K562 (cell line): ENCODE measurements at places on chromosomes 13 and 19. TPM values are rescaled to one million over a fixed set of nuclear protein-coding genes. Genes with fewer than 3 reads are reported as not detected.

Gene SBNO2
- total RNA-seq = 46.2 and 49.0 TPM in 2 replicates

Gene LIM2
- total RNA-seq = not detected in 2 replicates

GRCh38 chr19:42424712-42425131 is 2.5 kb downstream of the LIPE start:
- no peak overlapping the region for H3K4me3 ChIP-seq
- no peaks in the 10 kb centered on the region for H3K36me3 ChIP-seq
- H3K27me3 ChIP-seq = no peaks in the 10 kb centered on the region
- no peak overlapping the region for H3K27ac ChIP-seq
- no peaks in the 10 kb centered on the region for H3K4me1 ChIP-seq
- DNase-seq = no peak

GRCh38 chr19:45954156-45954555 is 19.5 kb downstream of the NOVA2 start:
- no peak overlapping the region for H3K4me3 ChIP-seq
- no peak overlapping the region for H3K27ac ChIP-seq
- no peaks in the 10 kb centered on the region for H3K36me3 ChIP-seq
- DNase-seq = no peak

DNA sequence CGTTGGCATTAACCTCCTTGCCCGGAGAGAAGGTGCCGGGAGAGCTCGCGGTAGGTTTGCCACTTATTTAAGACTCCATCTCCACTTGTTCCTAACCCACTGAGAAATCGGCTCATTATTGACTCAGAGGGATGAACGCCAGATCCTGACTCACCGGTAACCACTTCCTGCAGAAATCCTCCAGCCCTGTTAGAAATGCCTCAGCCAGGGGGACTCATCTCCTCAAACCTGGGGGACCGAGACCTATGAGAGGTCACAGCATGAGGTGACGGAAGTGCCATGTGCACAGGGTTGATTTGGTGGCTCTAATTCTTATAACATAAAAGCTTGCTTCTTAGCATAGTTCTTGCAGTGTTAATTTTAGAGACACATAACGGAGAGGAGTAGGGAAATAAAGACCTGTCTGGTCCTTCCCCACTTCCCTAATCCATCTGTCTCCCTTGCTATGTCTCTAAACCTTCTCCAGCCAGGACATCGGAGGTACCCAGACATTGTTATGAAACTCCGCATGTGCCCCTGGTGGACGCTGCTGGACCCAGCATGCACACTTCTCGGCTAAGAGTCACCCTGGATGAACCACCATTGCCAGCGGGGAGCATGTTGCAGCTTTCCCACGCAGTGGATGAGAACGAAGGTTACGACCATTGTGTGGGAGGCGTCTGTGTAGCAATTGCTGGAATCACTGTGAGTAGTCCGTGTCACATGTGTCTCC is 158.9 kb downstream of the EFNB2 start:
- no peak overlapping the region for H3K4me3 ChIP-seq
- H3K27me3 ChIP-seq = no peaks in the 10 kb centered on the region
- no peaks in the 10 kb centered on the region for H3K4me1 ChIP-seq
- DNase-seq = no peak
- no peak overlapping the region for H3K27ac ChIP-seq
- H3K36me3 ChIP-seq = no peaks in the 10 kb centered on the region

DNA sequence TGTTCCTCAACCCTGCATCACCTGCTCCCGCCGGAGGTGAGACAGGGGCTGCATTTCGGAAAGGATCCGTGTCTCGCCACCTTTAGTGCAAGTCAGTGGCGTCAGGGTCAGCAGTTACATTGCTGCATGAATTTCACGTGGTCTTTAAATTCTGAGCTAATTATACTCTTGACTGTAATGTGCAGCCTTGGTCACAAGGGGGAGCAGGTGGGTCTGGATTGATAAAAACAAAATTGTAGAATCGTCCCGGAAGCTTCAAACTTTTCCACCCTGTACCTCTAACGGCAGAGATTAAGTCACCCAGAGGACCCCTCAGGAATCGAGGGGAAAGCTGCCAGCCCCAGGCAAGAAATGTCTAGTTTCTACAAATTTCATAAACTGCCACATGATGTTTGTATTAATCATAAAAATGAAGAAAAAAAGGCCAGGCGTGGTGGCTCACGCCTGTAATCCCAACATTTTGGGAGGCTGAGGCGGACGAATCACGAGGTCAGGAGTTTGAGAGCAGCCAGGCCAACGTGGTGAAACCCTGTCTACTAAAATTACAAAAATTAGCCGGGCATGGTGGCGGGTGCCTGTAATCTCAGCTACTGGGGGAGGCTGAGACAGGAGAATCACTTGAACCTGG is 20.2 kb downstream of the BBC3 start:
- DNase-seq = peak; percentile 90
- H3K4me1 ChIP-seq = peaks cover 12% of the 10 kb centered on the region
- H3K27ac ChIP-seq = peak overlapping the region; percentile 77
- no peaks in the 10 kb centered on the region for H3K27me3 ChIP-seq
- no peak overlapping the region for H3K4me3 ChIP-seq
- peaks cover 60% of the 10 kb centered on the region for H3K36me3 ChIP-seq

DNA sequence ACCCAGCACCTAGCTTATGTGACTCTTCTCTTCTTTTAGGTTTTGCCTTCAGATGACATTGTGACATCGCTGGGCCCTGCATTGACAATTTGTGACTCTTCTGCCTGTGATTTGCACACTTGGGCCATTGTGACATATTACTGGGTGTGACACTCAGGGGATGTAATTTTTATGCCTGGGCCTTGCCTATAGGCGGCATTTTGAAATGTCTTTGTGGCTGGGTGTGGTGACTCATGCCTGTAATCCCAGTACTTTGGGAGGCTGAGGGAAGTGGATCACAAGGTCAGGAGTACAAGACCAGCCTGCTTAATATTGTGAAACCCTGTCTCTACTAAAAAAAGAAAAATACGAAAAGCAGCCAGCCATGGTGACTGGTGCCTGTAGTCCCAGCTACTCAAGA is 28.4 kb upstream of the ZNF681 start:
- DNase-seq = no peak
- H3K4me1 ChIP-seq = no peaks in the 10 kb centered on the region
- no peaks in the 10 kb centered on the region for H3K27me3 ChIP-seq

Gene ZNF729
- not detected in 2 replicates for total RNA-seq

DNA sequence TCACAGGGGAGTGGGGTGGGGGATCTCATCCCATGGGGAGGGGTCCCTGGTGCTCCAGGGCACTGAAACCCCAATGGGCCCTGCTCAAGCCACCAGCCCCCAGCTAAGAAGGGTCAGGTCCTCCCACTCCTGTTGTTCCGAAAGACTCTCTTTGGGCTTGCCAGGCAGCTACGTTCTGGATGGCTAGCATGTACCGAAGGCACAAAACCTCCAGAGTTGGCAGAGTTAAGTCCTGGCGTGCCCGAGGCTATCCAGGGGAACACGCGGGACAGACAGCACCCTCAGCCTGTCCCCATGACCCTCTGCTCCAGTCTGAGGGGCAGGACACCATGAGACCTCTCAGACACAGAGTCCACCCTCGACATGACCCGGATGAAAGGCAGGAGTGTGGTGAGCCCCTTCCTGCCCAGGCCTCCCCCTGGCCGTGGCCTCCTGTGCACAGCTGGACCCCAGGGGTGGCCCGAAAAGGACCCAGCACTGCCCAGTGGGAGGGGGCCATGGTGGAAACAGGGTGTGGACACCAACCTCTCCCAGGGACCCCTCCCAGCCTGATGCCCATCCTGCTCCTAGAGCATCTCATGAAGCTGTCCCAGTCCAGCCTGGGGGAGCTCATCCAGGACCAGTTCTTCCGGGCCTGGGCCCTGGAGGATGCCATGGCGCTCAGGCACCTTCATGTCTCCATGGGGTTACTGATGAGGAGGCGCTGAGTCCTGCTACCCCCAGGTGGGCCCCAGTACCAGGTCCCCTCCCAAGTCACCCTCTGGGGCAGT is 53.0 kb upstream of the TPM4 start:
- peaks cover 12% of the 10 kb centered on the region; the same call in 2 of the 3 replicates for H3K27me3 ChIP-seq
- H3K36me3 ChIP-seq = no peaks in the 10 kb centered on the region
- no peak overlapping the region for H3K27ac ChIP-seq

GRCh38 chr13:30585748-30586262 is 31.9 kb upstream of the USPL1 start:
- no peak overlapping the region for H3K4me3 ChIP-seq
- H3K27me3 ChIP-seq = no peaks in the 10 kb centered on the region
- DNase-seq = peak; percentile 34
- no peaks in the 10 kb centered on the region for H3K36me3 ChIP-seq
- no peaks in the 10 kb centered on the region; the same call in 2 of the 3 replicates for H3K4me1 ChIP-seq
